ENCODE measurements at places on chromosomes 11 and 22.
A peak's percentile ranks its signal among the peaks of the same experiment; 100 is the strongest.

DNA sequence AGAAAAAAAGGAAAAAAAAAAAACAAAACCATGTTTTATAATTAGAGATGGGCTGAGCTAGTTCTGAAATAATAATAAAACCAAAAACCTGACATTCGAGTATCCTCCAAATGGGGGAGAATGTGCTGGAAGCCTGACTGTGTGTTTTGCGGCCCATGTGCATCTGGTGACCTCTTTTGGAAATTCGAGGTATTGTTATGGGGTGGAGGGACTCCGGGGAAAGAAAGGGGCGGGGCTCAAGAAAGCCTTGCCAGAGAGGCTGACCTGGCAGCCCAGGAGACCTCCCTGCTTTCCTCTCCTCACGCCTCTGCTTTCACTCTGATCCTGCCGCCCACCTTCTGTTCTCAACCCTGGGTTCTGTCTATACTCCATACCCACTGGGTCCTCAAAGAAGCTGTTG, 72.9 kb downstream of the CTTN start:
- no peak for DNase-seq

DNA sequence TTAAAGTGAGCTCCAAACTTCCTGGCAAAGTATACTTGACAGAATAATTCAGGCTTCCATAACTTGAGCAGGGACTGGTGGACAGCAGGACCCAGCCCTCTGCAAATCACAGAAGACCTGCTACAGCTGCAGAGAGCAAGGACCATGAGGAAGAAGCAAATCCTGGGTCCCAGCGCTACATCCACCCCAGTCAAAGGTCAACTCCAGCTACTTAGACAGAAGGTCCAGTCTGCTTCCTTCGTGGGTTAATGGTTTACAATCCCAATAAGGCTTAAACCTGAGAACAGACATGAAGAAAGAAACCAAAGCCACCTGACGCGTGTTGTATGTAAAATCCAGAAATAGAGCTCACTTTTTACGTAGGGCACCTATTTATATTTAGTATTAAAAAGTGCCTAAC, 57.7 kb downstream of the SHANK2 start:
- no peak for DNase-seq

DNA sequence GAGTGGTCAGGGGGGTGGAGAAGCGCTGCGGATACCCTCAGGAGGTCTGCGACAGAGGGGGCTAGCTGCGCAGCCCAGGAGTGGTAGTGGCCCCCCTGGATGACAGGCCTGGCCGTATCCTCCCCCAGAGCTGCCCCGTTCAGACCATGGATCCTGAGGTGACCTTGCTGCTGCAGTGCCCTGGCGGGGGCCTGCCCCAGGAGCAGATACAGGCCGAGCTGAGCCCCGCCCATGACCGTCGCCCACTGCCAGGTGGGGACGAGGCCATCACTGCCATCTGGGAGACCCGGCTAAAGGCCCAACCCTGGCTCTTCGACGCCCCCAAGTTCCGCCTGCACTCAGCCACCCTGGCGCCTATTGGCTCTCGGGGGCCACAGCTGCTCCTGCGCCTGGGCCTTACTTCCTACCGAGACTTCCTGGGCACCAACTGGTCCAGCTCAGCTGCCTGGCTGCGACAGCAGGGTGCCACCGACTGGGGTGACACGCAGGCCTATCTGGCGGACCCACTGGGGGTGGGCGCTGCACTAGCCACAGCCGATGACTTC, 505 bp downstream of the NUDT22 start:
- DNase-seq, result peak; percentile 48

GRCh38 chr11:95568281-95568680, 221.3 kb downstream of the FAM76B start:
- DNase-seq, result no peak

- no peak for DNase-seq
Observed at GRCh38 chr22:17190702-17191101, 28.5 kb downstream of the ADA2 start.

GRCh38 chr11:73988227-73988626, 5.6 kb upstream of the UCP2 start:
- no peak for DNase-seq

- DNase-seq, result no peak
Observed at GRCh38 chr11:32224580-32224979, 133.7 kb downstream of the RCN1 start.

GRCh38 chr11:67644472-67645418, 5.2 kb upstream of the TBX10 start:
- DNase-seq, result no peak

GRCh38 chr11:10441652-10442503, 13.2 kb upstream of the AMPD3 start:
- no peak for DNase-seq

- no peak for DNase-seq
Observed at GRCh38 chr11:19817265-19817851, 104.7 kb downstream of the NAV2 start.

DNA sequence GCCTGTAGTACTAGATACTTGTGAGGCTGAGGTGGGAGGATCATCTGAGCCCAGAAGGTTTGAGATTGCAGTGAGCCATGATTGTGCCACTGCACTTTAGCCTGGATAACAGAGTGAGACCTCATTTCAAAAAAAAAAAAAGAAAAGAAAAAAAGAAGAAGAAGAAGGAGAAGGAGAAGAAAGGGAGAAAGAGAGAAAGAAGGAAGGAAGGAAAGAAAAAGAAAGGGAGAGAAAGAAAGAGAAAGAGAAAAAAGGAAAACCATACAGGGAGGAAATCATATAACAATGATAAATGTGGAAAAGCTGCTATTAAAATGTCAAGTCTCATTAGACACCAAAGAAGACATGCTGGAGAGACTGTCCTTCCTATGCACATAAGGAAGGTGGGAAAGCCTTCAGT, 5.7 kb upstream of the PRDM10 start:
- no peak for DNase-seq

DNA sequence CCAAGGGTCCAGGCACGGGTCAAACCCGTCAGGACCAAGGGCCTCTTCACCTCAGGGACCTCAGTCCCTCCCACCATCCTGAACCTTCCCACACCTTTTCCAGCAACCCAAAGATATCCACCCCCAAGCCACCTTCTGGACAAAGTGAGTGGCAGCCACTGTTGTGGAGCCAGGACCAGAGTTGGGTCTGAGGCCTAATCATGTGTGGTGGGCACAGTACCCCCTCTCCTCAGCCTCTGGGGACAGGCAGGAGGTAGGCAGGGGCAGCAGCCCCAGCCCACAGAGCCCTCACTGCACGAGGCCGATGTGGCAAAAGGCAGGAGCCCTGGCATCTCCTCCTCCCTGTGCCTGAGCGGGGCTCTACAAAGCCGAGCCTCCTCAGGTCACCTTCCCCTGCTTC, 2.5 kb downstream of the KCNJ11 start:
- DNase-seq, result no peak

- DNase-seq, result no peak
Observed at GRCh38 chr11:116656011-116656410, 116.8 kb downstream of the BUD13 start.

GRCh38 chr22:38347181-38347943, 30.1 kb upstream of the CSNK1E start:
- DNase-seq, result no peak

DNA sequence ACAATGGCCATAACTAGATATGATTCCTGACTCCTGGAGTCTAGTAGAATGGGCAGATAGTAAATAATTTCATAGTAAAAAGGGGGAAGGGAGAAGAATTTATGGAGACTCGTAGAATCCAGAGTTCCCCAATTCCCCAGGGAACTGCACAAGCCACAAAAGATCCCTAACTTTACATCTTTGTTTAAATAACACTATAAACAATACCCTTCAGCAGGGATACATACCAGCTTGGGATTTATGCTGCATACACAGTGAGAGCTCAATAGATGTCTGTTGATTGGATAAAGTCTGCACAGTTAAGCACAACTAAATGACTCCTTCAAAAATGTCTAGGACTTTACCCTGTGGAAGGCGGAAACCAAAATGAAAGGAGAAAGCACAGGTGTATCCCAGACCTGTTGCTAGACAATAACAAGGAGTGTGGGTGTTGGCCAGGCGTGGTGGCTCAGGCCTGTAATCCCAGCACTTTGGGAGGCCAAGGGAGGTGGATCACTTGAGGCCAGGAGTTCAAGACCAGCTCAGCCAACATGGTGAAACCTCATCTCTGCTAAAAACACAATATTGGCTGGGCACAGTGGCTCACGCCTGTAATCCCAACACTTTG, 6.8 kb downstream of the SLC35F2 start:
- no peak for DNase-seq

- DNase-seq, result no peak
Observed at GRCh38 chr11:127564810-127565209, 564.2 kb upstream of the KIRREL3 start.

DNA sequence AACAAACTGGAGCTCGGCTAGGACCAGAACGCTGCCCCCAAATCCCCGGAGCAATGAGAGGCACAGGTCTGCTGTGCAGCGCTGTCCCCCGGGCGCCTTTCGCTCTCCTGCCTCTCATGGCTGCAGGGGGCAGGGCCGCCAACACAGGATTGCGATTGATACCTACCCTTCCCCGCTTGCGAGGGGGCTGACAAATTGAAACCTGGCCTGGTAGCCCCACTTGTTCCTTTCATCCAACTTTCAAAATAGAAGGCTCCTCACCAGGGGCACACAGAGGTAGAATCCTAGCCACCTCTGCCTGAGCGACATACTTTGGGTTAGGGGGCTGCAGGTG, 642 bp upstream of the CASTOR1 start:
- DNase-seq, result no peak

- no peak for DNase-seq
Observed at GRCh38 chr11:86034710-86035109, 34.2 kb downstream of the PICALM start.

DNA sequence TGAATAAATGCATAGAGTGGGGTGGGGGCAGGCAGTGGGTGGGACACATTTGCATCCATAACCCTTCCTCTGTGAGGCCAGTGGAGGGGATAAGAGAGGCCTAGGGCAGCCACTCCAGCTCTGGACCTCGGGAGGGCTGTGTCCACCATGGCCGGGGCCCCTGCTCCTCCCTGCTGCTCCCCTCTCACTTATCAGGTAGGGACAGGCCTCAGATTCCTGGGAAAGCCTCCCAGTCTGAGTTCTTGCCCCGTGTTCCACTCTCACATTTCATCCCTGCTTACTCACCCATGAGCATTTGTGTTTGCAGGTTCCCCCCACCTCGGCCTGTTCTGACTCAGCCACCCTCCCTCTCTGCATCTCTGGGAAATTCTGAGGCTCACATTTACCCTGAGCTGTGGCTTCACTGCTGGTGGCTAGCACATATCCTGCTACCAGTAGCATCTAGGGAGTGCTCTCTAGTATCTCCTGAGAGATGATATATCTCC, 128.7 kb upstream of the TOP3B start:
- no peak for DNase-seq

DNA sequence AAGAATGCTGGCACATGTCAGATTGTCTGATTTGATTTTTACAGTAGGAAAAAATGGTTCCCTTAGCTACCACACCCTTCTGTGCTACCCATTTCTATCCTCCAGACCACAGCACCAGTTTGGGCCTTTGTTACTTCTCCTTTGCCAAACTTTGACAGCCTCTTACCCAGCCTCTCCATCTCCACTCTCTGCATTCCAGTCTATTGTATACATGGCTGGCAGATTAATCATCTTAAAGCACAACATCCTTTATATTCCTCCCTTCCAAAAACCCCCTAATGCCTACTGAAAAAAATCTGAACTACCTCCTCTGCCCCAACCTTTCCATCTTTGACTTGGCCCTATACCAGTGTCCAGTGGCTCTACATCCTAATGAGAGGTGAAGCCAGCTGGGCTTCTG, 10.8 kb upstream of the PANX1 start:
- no peak for DNase-seq

DNA sequence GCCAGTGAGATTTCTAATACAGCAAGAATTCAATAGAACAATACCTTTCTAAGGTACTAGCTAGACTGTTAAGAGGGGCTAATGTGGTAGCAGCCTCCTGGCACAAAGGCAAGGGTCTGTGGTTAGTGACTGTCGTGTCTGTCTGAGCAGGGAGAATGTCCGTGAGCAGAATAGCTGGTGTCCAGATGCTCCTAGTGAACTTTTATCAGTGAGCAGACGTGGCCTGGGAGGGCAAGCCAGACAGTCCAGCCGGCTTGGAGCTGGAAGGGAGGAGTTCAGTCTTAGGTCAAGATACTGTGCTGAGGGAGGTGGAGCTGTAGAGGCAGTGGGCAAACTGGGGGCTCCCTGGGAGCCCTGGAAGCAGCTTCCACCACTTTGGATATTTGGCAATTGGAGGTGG, 138.6 kb downstream of the TEAD1 start:
- no peak for DNase-seq

DNA sequence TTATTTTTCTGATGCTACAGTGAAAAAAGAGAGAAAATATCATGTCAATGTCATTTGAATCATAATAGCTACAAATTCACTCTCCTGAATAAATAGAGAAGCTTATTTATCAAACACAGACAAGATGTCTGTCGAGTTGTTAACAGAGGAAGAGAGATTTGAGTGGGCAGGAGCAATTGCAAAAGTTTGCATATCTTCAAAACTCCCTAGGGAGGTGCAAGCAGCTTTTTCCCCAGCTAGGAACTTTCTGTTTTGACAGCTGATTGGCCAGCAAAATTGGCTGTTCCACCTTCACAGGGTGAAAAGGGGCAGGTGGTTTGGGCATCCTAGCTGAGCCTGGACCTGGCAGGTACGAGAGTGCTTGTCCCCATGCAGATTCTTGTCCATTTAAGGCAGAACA, 98.2 kb downstream of the NTM start:
- no peak for DNase-seq

- no peak for DNase-seq
Observed at GRCh38 chr11:116543911-116544475, 228.8 kb downstream of the BUD13 start.

GRCh38 chr11:28793282-28793738, 685.1 kb downstream of the METTL15 start:
- DNase-seq, result no peak

DNA sequence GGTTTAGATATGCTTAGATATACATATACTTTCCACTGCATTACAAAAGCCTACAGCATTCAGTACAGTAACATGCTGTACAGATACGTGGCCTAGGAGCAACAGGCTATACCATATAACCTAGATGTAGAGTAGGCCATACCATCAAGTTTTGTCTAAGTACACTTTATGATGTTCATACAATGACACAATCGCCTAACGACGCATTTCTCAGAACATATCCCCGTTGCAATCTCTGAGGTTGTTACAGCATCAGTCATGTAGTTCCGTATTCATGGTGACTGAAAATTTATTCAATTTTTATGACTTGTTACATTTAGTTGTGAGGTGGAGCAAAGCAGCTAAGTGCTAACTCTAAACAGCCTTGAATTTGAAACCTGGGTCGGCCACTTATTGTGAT, 6.7 kb downstream of the ZBTB44 start:
- DNase-seq, result no peak

DNA sequence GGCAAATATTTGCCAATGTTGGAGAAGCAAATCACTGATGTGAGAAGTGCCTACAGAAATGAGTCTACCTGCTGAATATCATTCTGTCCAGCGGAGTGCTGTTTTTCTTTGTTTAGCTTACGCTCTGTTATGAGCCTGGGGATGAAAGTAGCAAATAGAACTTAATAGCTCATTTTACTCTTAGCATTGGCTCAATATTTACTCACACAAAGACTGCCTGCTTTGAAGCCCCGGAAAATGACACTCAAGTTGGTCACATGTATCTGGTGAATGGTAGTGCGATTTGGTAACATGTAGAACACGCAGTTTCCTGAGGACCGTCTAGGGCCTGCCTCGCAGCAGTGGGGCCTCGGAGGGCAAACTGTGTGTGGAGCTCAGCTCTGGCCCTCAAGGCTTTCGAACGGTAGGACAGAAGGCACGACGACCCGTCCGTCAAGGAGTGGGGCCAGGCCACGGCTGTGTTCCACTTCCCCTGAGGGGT, 38.9 kb downstream of the TBC1D22A start:
- DNase-seq, result no peak

GRCh38 chr11:18527512-18527911, 770 bp upstream of the TSG101 start:
- DNase-seq, result no peak

GRCh38 chr11:60321051-60321450, 6.0 kb upstream of the MS4A6E start:
- DNase-seq, result no peak

Measured in activated effector memory CD4-positive, alpha-beta T cell treated with Interleukin-2 at 50 U/mL for 16 hours (primary cell).